ENCODE measurements at places on chromosomes 11 and 22.

- DNase-seq = no peak
Measured at GRCh38 chr11:11217929-11218628, 135.0 kb downstream of the CSNK2A3 start.

DNA sequence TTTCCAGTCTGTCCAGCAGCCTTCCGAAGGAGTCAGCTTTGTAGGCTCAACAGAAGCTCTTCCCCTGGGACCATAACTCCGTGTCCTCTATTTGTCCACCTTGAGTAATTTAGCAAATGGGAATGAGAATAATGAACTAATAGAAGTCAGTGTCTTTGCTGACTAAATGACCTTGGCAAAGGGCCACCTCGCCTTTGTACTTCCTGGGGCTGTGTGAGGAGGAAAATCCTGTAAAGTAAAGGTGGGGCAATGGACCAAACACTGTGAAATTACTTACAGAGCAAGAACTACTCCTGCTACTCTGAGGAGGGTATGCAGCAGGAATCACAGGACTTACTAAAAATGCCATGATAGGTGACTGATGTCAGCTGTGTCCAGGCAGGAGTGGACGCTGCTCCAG, 36.2 kb upstream of the CSNK2A3 start:
- no peak for DNase-seq

GRCh38 chr11:131373095-131373725, 2.8 kb downstream of the NTM start:
- DNase-seq = no peak

DNA sequence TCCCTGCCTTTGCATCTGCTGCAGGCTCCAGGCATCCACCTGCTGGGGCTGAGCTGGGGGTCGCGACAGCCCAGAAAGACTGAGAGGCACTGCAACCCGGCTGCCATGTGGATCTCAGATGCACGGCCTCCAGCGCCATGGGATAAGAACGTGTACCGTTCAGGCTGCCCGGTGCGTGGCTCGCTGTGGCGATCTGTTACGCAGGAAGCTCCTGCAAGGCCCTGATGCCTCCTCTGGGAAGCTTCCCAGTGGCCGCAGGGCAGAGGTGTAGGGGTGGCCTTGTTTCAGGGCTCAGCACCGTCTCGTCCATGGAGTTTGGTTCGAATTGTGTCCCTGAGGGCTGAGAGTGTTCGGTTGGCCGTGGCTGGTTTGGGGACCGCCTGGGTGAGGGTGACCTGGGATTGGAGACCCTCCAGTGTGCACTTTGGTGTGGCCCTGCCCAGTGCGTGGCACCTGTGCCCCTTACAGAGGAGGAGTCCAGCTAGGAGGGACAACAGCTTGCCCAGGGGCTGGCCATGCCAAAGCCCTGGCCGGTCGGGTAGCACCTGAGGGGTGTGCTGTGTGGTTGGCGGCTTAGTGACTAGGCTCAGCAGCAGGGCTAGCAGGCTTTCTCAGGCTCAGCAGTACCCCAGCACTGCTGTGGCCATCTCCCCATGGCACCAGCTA, 1184.5 kb downstream of the BRD1 start:
- no peak for DNase-seq

DNA sequence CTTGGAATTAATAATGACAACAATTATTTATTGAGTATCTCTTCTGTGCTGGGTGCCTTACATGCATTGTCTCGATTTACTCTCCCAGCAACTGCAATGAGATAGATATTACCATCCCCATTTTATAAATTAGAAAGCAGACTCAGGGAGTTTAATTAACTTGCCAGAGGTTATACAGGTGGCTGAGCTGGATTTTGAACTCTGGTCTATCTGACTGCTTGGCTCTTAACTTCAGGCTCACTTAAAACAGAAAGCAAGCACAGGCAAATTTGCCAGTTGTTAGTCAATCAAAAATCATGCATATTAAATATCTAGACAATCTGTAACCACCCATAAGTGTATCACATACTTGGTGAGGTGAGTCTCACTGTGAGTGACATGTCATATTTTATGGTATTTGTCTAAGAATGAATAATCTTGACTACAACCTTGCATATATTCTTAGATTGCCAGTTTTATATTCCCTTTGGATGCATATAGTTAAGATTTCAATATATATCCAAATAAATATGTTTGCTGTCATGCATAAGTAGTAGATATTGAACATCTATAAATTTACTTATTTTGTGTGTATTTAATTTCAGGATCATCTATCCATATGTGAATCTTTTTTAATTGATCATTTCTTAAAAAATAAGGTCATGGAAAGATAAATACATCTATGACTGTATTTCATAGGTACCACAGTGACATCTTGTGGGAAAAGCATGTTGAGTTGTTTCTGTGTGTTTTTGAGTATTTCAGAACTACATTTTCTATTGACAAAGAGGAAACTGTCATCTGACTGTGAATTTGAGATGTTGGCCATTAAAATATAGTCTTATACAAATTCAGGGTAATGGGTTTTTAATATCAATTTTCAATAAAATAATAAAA, 112.0 kb upstream of the ARHGAP42 start:
- peak; percentile 41 for DNase-seq

DNA sequence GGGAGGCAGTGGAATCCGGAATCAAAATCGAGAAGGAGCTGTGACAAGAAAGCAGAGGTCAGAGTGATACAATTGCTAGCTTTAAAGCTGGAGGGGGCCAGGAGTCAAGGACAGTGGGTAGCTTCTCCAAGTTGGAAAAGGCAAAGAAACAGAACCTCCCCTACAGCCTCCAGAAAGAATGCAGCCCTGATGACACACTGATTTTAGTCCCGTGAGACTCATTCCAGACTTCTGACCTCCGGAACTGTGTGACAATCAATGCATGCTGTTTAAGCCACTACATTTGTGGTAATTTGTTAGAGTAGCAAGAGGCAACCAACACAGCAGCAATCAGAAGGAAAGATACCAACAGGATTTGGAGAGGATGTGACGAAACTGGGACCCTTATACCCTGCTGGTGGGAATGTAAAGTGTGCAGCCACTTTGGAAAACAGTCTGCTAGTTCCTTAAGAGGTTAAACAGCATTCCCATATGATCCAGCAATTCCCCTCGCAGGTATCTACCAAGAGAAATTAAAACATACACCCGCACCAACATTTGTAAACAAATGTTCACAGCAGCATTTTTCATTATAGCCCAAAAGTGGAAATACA, 66.7 kb downstream of the DSCAML1 start:
- no peak for DNase-seq

DNA sequence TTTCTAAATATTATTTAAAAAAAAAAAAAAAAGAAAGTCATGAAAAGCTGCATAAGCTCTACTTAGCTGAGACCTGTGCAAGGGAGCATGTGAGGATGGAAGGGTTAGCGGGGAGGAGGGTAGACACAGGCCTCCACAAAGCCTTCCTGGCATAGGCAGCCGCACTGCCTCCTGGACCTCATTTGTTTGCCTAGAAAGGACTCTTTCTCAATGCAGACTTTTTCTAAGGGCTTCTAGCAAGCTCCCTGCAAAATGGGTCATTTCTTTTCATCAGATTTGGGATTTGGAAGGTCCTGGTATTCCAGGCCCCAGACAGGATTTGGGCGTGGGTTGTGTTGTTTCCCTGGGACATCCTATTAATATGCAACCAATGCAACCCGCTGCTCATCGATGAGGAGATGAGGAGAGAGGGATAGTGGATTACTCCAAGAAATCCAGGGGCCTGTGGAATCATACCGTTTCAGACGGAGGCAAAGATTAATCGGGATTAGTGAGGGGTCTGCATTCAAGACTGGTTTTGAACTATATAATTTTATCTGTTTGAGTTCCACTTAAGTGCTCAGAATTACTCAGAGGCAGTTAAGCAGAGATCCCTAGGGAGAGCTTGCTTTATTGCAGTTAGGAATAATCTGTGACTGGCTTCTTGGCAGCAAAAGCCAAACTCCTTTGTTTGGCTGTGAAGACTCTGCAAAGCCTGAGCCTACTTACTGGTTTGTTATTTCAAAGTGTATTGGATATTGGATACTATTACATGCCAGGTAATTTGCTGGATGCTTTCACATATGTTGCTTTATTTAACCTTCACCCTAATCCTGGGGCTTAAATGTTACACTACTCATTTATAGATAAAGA, 106.9 kb upstream of the NAV2 start:
- no peak for DNase-seq

GRCh38 chr11:95485115-95485900, 254.3 kb upstream of the SESN3 start:
- no peak for DNase-seq

GRCh38 chr11:106459135-106459534, 381.7 kb downstream of the AASDHPPT start:
- no peak for DNase-seq

GRCh38 chr22:41511521-41511968, 32.7 kb downstream of the POLR3H start:
- DNase-seq = no peak

GRCh38 chr22:35053060-35053835, 12.7 kb upstream of the ISX start:
- DNase-seq = no peak

All from SK-N-DZ (cell line).